Stimulated activated CD4-positive, alpha-beta T cell treated with anti-CD3 and anti-CD28 coated beads, Interleukin-2, amount 100 ng/mL, for 24 hours (primary cell): ENCODE measurements at places on chromosomes 6 and 20.

GRCh38 chr6:25987845-25988244 lies 25.2 kb downstream of the TRIM38 start:
- no peak for DNase-seq

DNA sequence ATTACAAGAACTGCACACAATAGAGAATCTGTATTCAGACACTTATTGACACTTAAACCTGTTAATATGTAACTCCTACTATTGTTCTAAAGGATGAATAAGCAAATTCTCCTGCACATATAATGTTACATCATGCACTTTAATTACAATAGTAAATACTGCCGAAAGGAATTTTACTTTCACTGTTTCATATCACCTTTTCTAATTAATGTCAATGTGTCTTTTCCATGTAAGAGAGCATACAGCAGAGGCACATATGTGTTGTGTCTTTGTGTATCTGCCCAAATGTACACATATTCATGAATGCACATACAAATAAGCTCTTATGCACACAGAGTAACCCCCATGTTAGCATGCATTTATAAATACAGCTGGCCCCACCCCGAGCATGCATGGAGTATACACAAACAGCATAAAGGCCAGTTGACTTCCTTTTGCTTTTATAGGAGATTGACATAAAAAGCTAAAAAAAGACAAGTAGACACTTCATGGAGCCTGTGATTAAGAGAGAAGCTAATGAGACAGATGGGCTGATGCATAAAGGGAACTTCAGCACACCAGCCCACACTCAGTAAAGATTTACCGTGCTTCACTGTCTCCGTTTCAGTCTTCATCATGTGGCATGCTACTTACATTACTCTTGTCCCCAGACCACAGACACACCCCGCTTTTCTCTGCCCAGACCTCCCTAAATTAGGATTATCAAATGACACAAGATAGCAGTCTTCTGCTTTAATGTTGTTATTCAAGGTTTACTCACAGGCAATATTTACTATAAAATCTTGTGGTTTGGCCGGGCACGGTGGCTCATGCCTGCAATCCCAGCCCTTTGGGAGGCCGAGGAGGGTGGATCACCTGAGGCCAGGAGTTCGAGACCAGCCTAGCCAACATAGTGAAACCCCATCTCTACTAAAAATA lies 184.6 kb downstream of the ATXN1 start:
- no peak for DNase-seq

GRCh38 chr6:21870076-21870730 lies 276.7 kb downstream of the SOX4 start:
- DNase-seq = no peak

- no peak for DNase-seq
Measured at GRCh38 chr6:168667428-168667805, 226.4 kb downstream of the SMOC2 start.

- no peak for DNase-seq
Measured at GRCh38 chr6:56944661-56945060, 10.2 kb upstream of the BEND6 start.

GRCh38 chr20:23492292-23492691 lies 1.4 kb downstream of the CST8 start:
- DNase-seq = peak; percentile 31

- no peak for DNase-seq
Measured at GRCh38 chr6:161162722-161163121, 111.1 kb downstream of the AGPAT4 start.

- DNase-seq = no peak
Measured at GRCh38 chr6:45478240-45478639, 100.5 kb upstream of the SUPT3H start.
